LHCN-M2 (cell line): ENCODE measurements at places on chromosomes 11 and 22. TPM values are rescaled to one million over a fixed set of nuclear protein-coding genes. Genes with fewer than 3 reads are reported as not detected.

Gene CCDC73
- not detected in 2 replicates for total RNA-seq

Gene PGM2L1
- total RNA-seq: 22.6 and 27.0 TPM in 2 replicates

Gene OR4P4
- not detected in 2 replicates for total RNA-seq

Gene CATSPERZ
- total RNA-seq: 0.29 TPM in 1 of 2 replicates, not detected in the other

Gene SLC15A3
- 4.2 and 8.6 TPM in 2 replicates for total RNA-seq

Gene TRPM5
- total RNA-seq: not detected in 2 replicates

Gene SERHL2
- total RNA-seq: 1.5 and 2.1 TPM in 2 replicates

Gene CDC45
- total RNA-seq: 62.3 and 67.6 TPM in 2 replicates

Gene OR5AL1
- total RNA-seq: not detected in 2 replicates

Gene PRR33
- total RNA-seq: under 0.01 TPM in 1 of 2 replicates, not detected in the other

Gene PRSS23
- total RNA-seq: 141 and 157 TPM in 2 replicates

Gene APOBEC3G
- 4.2 and 6.1 TPM in 2 replicates for total RNA-seq

Gene IL17REL
- not detected in 2 replicates for total RNA-seq

Gene PDGFB
- total RNA-seq: 1.2 and 4.1 TPM in 2 replicates

Gene HEPHL1
- total RNA-seq: not detected in 2 replicates

- DNase-seq: peak; percentile 26
These were observed 34.4 kb upstream of the CALCB start for GRCh38 chr11:15038963-15039362.

DNA sequence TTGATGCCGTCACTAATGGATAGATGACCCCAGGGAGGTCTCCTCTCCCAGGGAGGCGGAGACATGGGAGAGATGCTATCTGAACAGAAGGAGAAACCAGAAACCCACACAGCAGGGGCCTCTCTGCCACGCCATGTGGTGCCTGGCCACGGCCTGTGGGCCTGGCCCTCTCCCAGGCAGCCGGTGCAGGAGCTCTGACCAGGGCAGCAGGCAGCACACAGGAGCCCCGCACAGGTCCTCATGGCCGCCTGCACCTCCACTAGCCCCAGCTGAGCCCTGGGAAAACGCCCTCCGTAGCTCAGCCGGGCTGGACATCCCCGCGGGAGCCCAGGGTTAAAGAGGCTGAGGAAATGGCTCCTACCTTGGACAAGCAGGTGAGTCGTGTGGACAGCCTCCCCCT lies 19.8 kb downstream of the IGSF9B start:
- no peak for DNase-seq

- DNase-seq: peak; percentile 22
These were observed 791 bp downstream of the EI24 start for GRCh38 chr11:125569915-125570621.

- DNase-seq: no peak
These were observed 7.2 kb downstream of the CRELD2 start for GRCh38 chr22:49925525-49926128.

GRCh38 chr11:83477772-83478171 lies 191.6 kb upstream of the CCDC90B start:
- DNase-seq: no peak

DNA sequence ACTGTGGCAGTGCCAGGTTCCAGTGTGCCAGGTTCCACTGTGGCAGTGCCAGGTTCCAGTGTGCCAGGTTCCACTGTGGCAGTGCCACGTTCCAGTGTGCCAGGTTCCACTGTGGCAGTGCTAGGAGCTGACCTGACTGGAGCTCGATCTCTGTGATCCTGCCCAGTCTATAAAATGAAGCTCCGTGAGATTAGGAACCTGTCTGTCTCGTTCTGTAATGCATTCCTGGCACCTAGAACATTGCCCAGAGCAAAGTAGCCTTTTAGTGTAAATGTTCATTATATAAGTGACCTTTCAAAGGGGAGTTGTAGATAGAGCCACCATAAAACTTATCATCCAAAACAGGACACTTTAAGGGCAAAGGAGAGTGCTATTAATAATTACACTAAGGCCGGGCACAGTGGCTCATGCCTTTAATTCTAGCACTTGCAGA lies 36.0 kb downstream of the ART5 start:
- DNase-seq: no peak

DNA sequence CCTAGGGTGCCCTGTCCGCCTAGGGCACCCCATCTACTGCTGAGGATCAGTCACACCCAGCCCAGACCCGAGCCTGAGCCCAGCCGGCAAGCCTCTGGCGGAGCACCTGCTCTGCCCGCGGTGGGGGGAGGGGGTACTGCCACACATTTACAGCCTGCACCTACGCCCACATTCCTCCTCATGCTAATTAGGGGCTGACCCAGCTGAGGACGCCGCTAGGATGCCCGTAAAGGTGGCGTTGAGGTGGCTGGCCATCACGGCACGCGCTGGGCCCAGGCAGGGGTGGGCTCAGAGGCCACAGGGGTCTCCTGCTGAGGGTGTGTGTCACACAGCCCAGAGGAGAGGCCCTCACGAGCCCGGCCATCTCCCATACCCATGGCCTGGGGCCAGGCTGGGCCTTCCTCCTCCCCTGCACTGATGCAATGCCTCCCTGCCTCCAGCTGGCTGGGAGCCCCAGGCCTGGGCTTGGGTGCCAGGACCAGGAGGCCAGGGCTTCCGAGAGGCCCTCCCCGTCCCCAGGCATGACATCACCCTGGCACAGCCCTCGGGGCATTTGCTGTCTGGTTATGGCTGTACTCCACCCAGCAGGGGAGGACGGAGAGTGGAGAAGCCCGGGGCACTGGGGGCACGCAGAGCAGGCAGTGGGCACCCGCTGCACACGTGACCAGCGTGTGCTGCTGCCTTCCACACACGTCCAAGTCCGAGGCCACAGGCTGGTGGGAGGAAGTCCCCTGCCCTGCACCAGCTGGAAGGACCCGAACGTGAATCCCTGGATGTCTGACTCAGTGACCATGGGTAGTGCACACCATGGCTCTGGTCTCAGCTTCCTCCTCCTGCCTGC lies 12.7 kb downstream of the DUSP8 start:
- no peak for DNase-seq

DNA sequence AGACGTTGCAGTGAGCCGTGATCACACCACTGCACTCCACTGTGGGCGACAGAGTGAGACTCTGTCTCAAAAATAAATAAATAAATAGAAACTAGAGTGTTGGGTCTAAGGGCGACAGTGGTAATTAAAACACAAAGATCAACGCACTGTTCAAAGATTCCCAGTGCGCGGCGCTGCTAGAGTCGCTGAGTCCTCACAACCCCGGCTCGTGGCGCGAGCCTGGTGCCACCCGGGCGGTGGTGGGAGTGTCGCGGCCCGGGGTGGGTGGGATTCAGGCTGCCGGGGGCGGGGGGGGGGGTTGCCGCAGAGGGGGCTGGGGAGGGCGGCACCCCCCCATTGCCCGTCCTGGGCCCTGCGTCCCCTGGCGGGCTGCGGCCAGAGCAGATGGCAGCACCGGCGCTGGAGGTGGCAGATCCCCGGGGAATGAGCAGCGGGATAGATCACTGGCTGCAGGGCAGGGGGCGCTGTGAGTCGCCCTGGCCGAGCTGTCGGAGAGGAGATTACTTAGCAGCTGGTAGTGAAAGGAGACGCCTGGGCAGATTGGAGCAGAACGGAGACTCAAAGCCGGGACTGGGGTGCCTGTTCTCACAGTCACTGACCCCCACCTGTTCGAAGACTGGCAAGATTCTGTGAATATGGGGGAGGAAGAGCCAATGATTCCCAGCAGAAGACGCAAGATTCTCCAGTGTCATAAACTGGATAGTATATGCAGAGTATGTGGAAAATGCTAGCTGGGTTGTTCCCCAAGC lies 30.2 kb upstream of the APOBEC3A start:
- peak; percentile 53 for DNase-seq

DNA sequence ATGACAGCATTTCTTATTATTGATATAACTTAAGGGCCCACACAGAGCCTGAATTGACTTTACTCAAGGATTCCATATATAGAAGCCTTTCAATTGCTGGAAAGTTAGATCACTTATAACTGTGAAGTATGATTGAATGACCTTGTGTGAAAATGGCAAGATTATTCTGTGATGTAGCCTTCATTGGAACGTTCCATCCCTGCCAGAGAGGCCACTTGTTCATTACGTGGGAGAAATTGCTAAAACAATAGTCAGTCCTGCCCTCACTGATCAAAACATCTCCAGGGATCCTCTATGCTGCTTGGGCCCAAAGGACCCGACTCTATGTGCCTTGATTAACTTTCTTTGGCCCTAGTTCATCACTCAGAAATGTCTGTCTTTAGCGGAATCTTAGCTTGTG lies 159.5 kb upstream of the BLID start:
- DNase-seq: no peak

GRCh38 chr11:102306817-102307726 lies 10.2 kb upstream of the BIRC3 start:
- no peak for DNase-seq

- DNase-seq: no peak
These were observed 7.8 kb downstream of the IFT27 start for GRCh38 chr22:36768141-36768540.

- no peak for DNase-seq
These were observed 5.5 kb downstream of the C11orf24 start for GRCh38 chr11:68266121-68266891.

DNA sequence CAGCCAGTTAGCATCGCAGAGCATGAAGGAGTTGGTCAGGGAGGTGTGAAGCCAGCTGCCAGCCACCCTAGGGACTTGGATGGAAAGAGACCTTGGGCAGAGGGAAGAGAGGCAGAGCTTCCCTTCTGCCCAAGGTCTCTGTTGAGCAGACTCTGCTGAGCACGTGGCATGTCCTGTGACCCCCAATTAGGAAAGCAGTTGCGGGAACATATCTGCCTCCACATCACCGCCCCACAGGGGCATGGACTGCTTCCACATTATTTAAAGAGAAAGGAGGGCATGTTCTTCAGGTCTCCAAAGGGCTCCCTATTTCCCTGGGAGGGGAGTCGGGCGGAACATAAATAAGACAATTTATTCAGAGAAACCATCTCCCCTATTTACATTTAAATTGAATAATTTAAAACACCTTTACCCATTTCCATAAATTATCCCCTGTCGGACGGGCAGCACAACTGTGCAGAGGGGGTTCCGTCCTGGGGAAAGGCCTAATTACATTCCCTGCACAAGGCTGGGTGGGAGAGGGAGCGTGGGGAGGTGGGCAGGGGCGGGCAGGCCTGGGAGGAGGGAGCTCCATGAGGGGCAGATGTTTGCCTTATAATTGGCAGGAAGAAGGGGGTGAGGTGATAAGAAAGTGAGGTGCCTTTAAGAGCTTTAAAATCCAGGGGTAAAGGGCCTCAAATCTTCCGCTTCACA lies 88.8 kb upstream of the THY1 start:
- no peak for DNase-seq

GRCh38 chr11:65470433-65471049 lies 28.3 kb upstream of the MALAT1 start:
- no peak for DNase-seq

- no peak for DNase-seq
These were observed 120.6 kb downstream of the PAX6 start for GRCh38 chr11:31690516-31690915.

DNA sequence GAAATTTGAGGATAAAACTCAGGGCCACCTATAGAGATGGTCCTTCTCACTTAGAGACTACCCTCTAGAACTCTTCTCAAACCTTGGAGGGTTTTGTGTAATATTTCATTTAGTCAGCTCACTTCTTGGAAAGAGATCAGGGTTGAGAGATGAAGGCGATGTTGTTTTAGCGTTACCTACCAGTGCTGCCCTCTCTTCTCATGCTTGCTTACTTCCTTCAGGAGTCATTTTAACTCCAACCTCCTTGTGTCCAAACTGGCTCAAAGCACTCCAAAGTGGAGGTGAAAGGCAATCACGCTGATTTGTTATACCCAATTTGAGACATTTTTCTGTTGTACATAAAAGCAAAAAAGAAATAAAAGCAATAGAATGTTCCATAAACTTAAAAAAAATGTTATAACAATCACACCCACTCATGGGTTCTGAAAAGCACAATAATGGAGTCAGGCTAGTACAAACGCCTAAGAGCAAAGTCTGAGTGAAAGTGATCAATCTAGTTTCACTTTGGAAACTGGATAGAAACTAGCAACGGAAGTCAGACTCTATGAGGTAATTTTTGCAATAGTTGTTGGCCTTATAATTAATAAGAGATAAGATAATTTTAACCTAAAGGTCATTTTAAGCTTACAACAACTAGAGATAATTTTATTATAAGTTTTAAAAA lies 117.1 kb downstream of the MRTFA start:
- no peak for DNase-seq

GRCh38 chr11:8233691-8234424 lies 29.8 kb downstream of the LMO1 start:
- DNase-seq: no peak

GRCh38 chr22:20154602-20155187 lies 3.8 kb upstream of the CCDC188 start:
- no peak for DNase-seq

GRCh38 chr11:12653729-12654128 lies 20.5 kb upstream of the TEAD1 start:
- DNase-seq: no peak

DNA sequence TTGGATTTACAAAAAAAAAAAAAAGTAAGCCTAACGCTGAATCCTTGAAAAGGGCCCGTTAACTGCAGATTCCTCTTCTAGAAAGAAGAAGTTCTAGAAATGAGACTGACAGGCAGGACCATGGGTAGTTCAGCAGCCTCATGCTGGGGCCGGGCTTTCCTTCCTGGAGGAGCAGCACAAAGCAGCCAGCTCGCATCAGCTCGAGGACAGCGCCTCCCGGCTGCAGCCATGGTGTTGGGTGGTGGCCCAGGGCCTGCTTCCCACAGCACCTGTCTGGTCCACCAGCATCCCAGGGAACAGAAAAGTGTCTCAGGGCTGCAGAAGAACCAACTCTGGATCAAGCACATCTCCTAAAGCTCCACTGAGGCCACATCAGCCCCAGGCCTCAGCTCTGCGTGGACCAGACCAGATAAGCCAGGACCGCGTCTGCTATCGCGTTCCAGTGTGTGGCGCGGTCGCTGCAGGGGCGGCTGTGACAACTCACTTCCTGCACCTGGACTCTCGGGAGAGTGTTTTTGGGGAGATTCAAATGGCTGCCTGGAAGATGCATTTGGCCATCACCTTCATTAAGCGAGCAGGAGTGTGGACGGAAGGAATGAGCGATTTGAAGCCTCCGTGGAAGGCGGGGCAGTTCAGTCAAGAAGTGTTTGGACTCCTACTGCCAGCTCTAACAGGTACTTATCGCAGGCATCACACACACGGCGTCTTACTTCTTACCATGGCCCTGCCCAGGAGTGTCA lies 53.5 kb downstream of the MYH9 start:
- DNase-seq: no peak

GRCh38 chr11:133928628-133929059 lies 28.1 kb downstream of the IGSF9B start:
- no peak for DNase-seq

- DNase-seq: no peak
These were observed 90.1 kb downstream of the MPPED1 start for GRCh38 chr22:43501878-43502277.

DNA sequence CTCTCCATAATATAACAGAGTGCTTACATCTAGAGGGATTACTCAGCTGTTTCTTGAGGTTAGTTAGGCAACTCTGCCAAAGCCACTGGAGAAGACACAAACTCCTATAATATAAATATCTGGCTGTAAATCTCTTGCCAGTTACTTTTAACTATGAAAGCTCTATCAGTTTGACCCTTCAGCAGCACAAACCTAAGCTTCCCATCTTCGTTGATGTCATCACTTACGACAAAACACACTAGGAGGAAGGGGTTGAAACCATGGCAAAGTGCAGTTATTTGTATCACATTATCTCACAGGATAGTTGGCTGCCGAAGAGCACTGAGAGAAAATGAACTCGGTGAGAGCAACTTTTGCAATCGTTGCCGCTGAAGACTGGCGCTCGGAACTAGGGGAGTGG lies 922.1 kb downstream of the OPCML start:
- peak; percentile 15 for DNase-seq
